IPS DF 6.9 (cell line): ENCODE measurements at places on chromosomes 2 and 18.

- no peak for DNase-seq
Observed at GRCh38 chr2:27073782-27074181, 2.3 kb upstream of the OST4 start.

DNA sequence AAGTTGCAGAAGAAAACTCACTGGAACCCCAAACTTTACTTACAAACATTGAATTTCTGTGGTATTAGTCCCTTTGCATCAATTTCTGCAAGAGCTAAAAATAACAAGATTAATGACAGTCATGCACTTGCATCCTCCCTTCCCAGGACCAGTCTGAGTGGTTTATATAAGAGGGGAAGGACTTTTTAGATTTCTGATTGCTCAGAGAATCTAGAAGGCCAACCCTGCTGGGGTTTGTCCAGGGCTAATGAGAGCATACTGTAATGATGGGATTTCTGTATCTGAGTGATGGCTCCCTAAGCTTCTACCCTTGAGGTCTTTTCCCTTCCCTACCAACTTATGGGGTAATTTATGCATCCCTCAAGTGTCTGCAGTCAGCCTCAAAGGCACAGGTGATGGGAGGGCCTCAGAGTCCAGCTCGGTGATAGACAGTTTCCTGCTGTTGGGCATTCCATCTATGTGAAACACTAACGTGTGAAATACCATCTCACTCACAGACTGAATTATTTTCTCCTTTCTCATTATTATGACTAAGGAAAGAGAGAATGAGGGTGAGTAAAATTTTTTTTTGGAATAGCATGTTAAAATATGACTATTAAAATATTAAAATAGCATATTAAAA lies 556.3 kb downstream of the RIT2 start:
- DNase-seq, result no peak

- no peak for DNase-seq
Observed at GRCh38 chr2:67255933-67256615, 141.1 kb upstream of the ETAA1 start.

GRCh38 chr2:96082211-96083063 lies 33.9 kb downstream of the ADRA2B start:
- no peak for DNase-seq

GRCh38 chr2:108034843-108035242 lies 48.5 kb downstream of the SLC5A7 start:
- no peak for DNase-seq

GRCh38 chr18:68693091-68693815 lies 21.7 kb downstream of the TMX3 start:
- no peak for DNase-seq
